ENCODE measurements at places on chromosomes 2 and 18.

DNA sequence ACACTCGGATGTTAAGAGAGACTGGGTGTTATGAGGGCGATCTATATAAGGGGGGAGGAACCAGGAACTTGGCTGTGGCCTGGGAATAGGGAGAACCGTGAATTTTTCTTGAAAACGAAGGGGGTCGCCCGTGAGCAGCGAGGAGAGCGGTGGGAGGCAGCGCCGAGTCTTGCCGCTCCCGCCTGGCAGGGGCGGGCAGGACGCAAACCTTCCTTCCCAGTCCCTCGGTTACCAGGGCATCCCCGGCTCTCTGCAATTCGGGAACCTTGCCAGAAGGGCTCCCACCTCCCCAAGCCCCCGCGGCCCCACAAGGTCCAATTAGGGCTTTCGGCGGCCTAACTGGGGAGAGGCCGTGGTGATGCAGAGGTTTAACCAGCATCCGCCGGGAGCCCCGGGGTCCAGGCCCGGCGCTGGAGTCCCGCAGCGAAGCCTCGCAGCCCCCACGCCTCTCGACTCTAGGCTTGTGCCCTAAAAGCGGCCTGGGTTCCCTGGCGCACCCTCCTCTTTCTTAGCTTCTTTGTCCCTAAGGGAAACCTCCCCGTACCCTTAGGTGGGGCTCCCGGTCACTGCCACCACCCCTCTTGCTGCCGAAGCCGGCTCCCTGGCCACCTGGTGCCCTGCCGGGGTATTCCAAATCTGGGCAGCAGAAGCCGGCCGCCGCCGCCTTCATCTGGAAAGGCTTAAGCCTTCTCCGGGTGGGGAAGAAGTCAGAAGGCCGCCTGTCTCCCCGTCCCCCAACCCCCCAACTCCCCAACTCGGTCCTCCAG, 680 bp upstream of the FHOD3 start:
- peak; percentile 77 for DNase-seq

GRCh38 chr2:64931246-64932115, 57.7 kb upstream of the SLC1A4 start:
- no peak for DNase-seq

- no peak for DNase-seq
These were observed 71.1 kb downstream of the CIB4 start for GRCh38 chr2:26570083-26570430.

GRCh38 chr2:239162976-239163687, 237.7 kb downstream of the HDAC4 start:
- DNase-seq: no peak

DNA sequence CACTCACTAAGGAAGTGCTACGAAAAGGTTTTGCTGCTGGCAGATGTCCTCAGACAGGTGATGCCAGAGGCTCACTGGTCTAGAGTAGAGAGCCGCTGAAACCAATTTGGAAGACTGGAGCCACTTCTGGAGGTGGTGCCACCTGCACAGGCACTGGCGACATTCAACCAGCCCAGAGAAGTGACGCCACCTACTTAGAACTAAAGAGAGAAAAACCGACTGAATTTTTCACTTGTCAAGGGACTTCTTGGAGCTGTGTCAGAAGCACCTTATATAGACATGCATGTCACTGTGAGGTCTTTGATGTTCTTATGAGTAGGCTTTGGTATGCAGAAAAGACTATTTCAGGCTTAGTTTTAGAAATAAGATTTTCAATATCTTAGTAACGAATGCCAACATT, 71.4 kb downstream of the BOD1L2 start:
- DNase-seq: no peak

DNA sequence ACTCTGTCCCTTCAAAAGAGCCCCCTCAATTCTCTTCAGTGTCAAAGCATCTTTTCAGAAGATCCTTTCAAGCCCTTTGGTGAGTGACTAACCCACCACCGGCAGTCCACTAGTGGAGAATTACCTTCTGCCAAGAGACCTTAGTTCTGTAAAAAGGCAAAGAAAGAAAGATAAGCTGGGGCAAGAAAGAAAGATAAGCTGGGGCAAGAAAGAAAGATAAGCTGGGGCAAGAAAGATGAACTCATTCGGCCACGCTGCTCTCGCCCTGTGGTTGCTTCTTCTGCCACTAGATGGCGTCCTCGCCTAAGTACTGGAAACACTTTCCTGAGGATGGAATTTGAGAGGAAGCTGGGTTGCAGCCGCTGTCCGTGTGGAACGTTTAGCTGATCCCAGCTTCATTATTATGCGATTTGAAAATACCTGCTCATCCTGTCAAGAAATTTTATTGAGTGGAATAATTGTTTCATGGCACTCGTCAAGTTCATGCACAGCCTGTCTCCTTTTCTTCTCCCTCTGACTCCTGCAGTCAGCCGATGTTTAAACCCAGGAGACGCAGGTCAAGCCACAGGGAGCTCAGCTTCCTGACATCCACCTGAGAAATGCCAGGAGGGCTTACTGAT, 17.3 kb upstream of the ANXA4 start:
- DNase-seq: peak; percentile 75

GRCh38 chr2:127220102-127220767, at the start of gene CYP27C1:
CYP27C1 (minus strand) TSS chr2:127220299; CDS start chr2:127220270, 29 bp downstream.
- peak; percentile 32 for DNase-seq

- no peak for DNase-seq
These were observed 50.9 kb downstream of the LRPPRC start for GRCh38 chr2:43944915-43945314.

- peak; percentile 90 for DNase-seq
These were observed 119.6 kb downstream of the SLC8A1 start for GRCh38 chr2:40332191-40332826.

GRCh38 chr2:216671791-216672343, 23.5 kb downstream of the IGFBP5 start:
- no peak for DNase-seq

DNA sequence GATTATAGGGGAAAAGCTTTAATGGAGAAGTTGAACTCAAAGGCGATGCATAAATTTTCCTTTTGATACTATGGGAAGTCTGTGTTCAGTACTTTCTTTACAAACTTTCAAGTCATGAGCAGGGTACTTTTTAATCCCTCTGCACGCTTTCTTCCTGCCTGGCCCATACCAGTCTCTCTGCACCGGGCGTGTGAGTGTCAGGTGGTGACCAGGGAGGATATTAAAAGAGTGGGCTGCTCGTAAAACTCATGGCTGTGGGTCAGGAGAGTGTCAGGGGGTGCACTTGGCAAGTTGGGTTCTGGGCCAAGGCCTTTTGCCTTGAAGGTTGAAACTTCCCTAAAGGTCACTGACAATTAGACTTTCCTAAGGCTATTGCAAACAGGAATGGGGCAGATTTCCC, 367.8 kb downstream of the GPD2 start:
- DNase-seq: no peak

- no peak for DNase-seq
These were observed 44.6 kb downstream of the IRS1 start for GRCh38 chr2:226754821-226755604.

DNA sequence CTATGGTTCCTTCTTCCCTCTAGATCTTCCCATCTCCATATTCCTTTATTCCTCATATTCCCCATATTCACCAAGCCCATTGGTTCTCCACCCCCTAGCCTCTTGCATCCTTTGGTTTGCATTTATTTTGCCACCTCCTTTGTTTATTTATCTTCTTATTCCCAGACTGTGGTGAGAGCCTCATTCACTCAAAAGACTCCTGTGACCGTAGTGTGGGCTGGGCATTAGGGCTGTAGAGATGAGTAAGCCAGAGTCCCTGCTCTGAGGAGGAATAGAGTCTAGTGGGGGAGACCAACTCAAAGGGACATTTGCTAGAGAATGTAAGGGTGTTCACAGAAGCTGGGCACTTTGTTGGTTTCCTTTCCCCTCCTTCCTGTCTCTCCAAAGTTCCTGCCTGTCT, 8.3 kb downstream of the ATG16L1 start:
- DNase-seq: no peak

DNA sequence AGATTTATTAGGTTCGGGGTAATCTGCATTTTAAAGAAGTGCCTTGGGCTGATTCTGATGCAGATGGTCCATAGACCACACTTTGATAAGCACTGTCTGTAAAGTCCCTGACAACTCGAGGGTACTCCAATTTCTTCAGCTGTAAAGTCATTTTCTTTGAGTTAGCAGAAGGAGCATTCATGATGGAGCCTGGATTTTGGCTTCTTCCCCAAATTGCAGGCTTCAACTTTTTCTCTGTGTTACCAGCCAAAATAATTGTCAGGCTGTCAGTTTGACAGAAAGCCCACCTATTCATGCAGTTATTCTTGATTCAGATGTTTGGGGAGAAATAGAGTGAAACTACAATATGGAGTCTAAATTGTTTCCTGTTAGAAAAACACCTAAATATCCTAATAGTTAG, 66.0 kb downstream of the RPL37A start:
- no peak for DNase-seq

DNA sequence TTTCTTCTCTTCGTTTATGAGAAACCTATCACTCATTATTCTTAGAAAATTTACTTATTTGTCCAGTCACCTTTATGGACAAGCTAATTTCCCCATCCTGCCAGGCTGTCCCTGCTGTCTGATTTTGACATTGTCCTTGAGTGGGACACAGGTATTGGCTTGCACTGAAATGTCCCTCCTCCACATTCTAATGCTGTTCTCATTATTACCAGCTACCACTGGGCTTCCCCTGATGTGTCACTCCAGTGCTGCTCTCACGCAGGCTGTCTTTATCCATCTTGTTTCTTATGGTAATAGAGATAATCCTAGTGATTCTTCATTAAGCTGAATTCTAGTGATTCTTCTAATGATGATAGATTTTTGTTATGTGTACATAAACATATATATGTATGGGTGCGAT, 48.1 kb upstream of the RBMS1 start:
- DNase-seq: no peak

- DNase-seq: no peak
These were observed 310.3 kb upstream of the ZNF521 start for GRCh38 chr18:25662272-25662671.

DNA sequence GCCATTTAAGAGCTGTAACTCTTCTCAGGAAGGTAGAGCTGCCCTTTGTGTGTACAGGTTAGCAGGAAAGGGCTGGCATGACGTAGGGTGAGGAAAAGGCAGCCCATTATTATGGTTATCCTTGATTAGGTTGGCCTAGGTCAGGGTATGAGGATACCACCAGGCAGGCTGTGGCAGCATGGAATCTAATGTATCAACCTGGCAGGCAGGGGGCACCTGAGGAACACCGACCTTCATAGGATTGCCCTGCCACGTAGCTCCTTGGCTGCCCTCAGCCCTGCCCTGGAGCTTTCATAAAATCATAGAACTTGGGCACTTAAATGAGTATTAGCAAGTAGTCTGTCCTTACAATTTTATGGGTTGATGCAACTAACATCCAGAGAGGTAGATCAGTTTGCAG, 261.6 kb downstream of the LTBP1 start:
- DNase-seq: no peak

DNA sequence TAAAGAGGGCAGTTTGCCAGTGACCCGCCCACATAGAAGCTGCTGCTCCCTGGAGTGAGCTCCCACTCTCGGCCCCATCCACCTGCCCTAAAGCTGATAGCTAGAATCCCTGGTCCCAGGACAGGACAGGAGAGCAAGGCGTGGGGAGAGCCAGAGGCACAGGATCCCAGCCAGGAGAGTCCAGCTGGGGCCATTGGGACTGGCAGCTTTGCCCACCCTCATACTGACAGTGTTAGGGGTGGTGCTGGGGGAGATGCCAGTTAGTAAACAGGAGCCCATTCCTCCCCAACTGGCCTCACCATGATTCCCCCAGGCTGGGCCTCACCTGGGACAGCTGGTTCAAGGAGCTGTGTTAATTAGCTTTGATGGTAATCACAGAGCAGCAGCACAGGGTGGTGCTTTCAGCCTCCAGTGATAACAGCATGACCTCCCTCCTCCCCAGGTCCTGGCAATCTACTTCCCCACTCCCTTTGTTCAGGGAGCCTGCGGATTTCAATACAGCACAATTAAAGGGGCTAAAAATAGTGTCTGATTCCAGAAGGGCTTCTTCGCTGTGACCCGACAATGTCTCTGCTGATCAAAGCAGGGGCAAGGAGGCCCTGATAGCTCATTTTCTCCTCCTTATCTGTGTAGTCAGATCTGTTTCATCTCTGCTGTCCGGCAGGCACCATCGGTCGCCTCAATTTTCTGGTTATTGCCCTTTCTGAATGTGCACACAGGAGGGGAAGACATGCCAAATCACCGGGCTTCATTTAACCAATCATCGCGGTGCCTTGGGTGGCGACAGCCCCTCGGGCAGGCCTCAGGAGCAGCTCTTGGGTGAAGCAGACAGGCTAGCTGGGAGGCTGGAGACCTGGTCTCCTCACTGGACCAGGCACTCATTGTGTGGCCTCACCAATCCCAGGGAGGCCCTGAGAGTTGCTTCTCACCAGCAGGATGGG, 119.9 kb upstream of the TEX51 start:
- DNase-seq: no peak

DNA sequence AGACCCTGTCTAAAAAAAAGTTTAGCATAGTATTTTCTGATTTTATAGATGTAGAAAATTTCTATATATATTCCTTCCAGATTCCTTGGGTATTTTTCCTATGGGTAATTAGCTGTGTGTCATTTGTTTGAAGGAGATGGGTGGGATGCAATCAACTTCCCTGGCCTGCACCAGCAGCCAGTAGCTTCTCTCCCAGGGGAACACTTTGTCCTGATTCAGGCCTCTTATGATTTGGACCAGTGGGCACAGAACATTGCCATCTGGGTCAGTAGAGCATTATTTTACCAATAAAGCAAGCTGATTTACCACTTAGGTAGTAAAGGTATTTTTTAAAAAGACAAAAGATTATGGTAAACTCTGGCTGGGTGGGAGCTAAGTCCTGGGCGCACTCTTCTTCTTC, 26.9 kb downstream of the UBE2F start:
- no peak for DNase-seq

DNA sequence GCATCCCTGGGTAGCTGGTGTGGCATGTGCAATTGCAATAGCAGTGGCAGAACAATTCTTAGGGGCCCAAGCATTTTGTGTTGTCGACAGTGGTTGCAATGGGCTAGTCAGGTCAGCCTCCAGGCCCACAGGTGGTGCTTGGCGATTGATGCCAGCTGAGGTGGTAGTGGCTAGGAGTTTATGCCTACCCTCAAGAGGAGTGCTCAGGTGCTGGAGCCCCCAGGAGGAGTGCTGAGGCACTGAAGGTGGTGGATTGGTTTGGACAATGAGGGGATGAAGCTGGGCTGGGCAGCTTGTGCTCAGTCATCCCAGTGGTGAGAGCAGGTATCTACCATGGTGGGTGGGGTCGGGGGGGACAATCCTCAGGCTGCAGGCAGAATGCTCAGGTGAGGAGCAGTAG, 877.9 kb upstream of the TMEFF2 start:
- DNase-seq: no peak

GRCh38 chr2:155377266-155377680, 678.8 kb downstream of the KCNJ3 start:
- peak; percentile 16 for DNase-seq

DNA sequence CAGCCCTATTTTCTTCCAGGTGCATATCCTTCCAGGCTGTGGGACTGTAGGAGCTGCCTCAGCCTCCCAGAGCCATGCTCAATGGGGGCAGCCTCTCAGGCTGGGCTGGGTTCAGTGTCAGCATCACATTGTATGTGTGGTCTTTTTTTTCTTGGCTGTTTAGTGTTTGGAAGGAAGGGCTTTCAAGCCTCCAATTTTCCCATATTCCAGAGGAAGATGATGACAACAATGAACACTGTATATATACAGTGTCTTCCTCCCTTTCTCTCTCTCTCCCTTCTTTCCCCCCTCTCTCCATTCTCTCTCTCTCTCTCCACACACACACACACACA, 326.4 kb downstream of the DYSF start:
- DNase-seq: no peak

GRCh38 chr2:240728827-240729226, 37.2 kb downstream of the AQP12A start:
- DNase-seq: no peak
